Activated CD8-positive, alpha-beta memory T cell treated with anti-CD3 and anti-CD28 coated beads, Interleukin-2, amount 10 ng/mL, durations not matched to agents 7 days and 5 days (primary cell): ENCODE measurements at places on chromosomes 12 and 14.

- DNase-seq, result no peak
Measured at GRCh38 chr12:109725321-109726105, 11.9 kb downstream of the FAM222A start.

DNA sequence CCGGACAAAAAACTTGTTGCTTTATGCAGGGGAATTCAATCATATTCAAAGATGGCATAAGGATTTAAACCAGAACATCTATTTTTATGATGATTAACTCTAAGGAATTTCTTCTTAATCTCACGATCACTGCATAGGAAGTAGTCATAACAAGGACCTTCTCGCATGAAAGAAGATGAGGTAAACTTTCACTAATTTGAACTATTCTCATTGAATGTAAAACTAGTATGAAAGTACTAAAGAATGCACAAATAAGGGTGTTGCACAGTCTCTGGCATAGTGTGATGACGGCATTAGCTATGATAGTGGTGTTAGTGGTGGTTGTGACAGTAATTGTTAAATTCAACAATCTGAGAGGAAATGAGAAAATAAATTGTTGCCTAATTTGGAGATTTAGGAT is 280.0 kb downstream of the SLC6A15 start:
- no peak for DNase-seq

DNA sequence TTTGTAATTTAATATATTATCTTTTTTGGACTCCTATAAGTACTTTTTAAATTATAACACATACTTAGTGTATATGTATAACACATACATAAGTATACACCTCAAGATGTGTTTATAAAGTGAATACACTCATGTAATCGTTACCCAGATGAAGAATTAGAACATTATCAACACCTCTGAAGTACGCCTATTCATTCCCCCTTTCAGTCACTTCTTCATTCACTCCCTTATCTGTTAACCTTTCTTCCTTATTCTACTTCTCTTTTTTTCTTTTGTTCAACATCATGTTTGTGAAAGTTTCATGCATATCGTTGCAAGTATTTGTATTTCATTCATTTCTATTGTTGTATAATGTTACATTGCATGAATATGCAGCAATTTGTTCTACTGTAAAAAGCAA is 98.5 kb downstream of the ARID2 start:
- DNase-seq, result no peak

GRCh38 chr14:104087981-104088850 is 2.7 kb downstream of the ASPG start:
- no peak for DNase-seq

DNA sequence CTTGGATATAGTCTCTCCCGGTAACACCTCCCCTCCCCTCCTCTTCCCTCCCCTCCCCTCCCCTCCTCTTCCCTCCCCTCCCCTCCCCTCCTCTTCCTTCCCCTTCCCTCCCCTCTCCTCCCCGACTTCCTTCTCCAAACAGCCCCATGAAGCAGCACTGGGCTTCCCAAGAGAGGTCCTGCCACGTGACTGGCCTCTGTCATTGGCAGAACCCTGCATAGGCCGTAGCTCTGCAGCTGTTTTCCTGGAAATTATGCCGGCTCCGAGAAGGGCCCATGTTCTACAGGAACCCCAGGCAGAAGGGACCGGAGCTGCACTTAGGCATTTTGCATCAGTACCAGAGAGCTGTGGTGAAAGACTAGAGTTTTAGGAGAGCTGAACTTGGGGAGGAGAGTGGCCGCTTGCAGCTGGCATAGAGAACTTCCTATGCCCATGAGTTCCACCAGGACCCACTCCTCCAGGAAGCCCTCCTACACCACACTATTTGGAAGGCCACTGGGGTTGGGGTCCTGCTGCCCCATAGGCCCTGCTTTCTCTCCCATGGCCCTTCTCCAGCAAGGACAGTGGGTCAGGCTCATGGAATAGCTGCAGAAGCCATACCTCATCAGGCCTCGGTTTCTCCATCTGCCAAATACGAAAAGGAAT is 5.1 kb upstream of the TNFAIP2 start:
- DNase-seq, result no peak

DNA sequence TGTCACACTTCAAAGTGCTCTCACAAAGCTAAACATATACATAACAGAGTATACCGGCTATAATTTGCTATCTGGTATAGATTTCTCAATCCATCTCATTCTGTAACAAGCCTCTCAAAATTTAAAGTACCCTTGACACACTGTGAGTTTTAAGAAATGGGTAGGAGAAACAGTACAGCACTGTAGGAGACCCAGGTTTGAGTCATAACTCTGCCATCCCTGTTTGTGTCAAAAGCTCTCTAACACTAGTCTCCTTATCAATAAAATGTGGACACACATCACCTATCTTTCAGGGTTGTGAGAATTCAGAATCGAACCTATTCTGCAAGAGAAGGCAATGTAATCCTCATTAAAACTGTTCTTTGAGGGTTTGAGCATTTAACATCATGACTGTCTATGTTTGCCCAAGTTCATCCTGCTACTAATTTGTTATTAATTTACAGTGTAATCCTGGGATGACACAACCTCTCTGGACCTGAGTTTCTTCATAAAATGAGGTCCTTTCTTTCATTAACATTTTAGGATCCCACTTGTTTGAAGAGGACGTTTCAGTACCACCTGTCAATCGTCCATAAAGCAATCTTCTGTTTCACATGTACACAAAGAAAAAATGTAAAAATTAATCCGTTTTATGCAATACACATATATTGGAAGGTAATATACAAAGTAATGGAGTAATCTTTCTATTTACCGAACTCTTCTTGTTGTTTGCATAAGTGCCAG is 12.1 kb downstream of the SPTSSA start:
- no peak for DNase-seq

GRCh38 chr12:58881816-58882215 is 38.5 kb downstream of the LRIG3 start:
- DNase-seq, result no peak

- DNase-seq, result no peak
Measured at GRCh38 chr14:79570648-79571047, 640.7 kb downstream of the DIO2 start.

- DNase-seq, result no peak
Measured at GRCh38 chr12:78009031-78009430, 178.3 kb downstream of the NAV3 start.

DNA sequence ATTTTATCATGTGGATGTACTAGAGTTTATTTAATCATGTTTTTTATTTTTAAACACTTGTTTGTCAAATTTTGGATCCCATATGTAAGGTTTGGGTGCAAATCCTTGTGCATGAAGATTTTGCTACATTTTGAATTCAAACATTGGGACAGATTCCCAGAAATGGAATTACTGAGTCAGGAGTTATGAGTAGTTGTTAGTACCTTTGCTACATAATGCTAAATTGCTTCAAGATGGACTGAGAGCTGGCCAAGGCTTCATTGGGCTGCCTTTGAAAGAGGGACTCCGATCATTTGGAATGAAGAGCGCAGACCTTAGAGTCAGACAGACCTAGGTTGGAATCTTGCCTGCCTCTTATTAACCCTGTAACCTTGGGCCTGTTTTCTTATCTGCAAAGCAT is 154.9 kb upstream of the PWP1 start:
- no peak for DNase-seq

GRCh38 chr14:72753879-72754400 is 140.0 kb downstream of the DPF3 start:
- DNase-seq, result no peak

- DNase-seq, result no peak
Measured at GRCh38 chr14:71473843-71474242, 458.4 kb upstream of the RGS6 start.
